ENCODE measurements at places on chromosomes 12 and 14.
A peak's percentile ranks its signal among the peaks of the same experiment; 100 is the strongest.

- no peak for DNase-seq
Measured at GRCh38 chr12:94308612-94309011, 151.1 kb downstream of the CEP83 start.

DNA sequence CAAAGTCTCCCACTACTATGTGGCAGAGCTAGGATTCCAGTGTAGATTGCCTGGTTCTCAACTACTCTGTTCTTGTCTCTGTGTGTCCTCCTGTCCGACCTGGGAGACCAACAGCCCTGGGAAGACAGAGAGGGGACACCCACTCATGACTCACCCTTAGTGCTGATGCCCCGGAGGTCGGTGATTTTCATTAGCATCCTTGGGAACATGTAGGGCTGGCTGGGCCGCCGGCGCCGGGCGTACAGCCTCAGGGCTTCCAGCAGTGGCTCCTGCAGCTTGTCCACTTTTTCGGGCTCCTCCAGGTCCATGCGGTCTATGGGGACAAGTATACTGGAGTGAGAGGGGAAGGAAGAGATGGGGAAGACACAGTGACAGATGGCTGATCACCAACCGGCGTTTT, 5.9 kb upstream of the ITGB7 start:
- no peak for DNase-seq

GRCh38 chr14:95197551-95197950, 40.2 kb upstream of the DICER1 start:
- no peak for DNase-seq

DNA sequence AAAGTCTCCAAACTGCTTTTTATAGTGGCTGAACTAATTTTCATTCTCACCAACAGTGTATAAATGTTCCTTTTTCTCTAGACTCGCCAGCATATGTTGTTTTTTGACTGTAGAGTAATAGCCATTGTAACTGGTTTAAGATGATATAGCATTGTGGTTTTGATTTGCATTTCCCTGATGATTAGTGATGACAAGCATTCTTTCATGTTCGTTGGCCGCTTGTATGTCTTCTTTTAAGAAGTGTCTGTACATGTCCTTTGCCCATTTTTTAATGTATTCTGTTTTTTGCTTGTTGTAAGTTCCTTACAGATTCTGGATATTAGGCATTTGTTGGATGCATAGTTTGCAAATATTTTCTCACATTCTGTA, 404.9 kb downstream of the FLRT2 start:
- no peak for DNase-seq

GRCh38 chr14:106605548-106606448, 1079.4 kb downstream of the TMEM121 start:
- peak; percentile 40 for DNase-seq

DNA sequence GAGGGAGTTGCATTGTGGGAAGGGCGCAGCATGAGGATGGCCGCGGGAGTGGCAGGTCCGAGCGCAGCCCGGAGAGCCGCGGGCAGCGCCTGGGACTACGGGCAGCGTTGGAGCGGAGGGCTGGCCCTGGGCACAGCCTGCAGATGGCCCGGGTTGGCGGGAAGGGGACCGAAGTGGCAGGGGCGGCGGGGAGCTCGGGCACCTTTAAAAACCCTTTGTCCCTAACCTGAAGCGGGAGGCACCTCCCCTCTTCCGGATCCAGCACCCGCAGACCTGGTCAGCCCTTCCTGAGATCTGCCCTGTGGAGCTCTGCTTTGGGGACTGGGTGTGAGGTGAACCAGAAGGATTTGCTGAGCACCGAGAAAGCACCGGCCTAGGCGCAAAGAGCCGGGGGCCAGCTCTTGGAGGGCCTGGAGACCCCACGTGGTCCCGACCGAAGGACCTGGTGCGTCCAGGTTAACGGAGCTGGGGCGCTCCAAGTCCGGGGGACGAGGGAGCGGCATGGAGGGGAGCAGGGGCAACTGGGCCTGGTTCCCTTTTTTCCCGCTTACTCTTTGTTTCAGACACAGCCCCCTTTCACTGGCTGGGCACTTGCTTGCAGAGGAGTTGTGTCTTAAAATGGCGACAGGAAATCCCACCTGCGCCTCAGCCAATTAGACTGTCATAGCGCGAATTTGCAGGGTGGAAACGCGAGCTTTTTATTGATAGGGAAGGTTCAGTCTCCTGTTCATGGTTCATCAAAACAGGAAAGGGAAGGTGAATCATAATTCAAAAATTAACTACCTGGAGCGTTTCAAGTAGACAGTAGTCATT, 792 bp upstream of the SLC38A1 start:
- no peak for DNase-seq

GRCh38 chr14:101111620-101112290, 208.2 kb upstream of the RTL1 start:
- DNase-seq, result peak; percentile 17

DNA sequence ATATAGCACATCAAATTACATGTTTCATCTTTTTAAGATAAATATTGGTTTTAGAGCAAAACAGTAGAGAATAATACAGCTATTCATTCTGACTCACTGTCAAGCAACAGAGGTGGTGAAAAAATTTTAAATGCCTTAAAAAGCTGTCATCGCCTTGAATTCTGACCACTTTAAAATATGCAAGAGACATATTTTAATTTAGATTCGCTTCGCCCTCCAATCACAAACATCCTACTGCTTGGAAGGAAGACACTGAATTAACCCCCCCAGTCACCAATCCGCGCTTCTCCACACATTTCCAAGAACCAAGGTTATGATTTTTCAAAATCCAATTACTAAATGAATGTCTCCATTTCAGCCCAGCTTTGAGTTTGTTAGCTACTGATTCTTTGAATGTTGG, 112.4 kb downstream of the TMEM132D start:
- no peak for DNase-seq

DNA sequence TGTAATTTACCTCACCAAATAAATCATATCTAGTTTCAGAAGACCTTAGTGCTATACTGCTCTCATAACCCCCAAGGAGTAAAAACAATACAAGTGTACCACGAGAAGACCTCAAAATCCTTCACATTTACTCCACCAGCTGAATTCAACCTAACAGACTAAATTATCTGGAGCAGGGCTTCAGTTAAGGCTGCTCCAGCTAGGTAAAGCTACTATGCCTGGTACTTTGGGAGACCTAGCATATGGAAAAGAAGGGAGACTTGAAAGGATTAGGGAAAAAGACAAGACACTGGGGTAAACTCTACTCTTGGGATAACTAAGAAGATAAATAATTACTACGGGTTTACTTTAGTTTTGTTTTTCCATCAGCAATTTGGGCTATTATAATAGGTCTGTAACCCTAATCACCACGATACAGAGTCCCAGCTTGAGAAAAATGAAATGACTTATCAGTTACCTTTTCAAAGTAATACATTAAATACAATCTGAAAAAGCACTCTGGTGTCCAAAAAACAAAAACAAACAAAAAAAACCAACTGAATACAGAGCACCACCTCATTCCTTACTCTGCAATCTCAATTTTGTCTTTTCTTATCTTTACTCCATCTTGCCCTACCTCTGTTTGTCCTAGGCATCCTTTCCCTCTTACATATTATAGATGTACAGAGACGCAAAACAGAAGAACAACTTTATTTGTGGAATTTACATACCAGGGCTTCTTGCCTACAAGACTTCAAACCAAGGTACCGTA, 2.1 kb downstream of the EML5 start:
- DNase-seq, result no peak

DNA sequence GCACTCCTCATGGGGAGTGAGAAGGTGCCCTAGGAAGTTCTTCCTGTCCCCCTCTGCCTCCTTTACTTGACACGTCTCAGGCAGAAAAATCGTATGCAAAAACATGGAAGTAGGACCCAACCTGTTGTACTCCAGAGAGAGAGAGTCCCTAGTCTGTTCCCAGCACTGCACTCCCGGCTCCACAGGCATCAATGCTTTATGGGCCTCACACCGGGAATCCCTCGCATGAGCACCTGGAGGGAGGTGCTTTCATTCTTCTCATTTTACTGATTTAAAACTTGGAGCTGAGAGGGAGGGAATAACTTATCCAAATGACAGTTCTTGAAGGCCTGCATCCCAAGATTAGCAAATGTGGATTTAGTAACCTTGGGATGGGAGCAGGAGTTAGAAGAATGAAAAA, 1101.4 kb downstream of the BCL11B start:
- no peak for DNase-seq

DNA sequence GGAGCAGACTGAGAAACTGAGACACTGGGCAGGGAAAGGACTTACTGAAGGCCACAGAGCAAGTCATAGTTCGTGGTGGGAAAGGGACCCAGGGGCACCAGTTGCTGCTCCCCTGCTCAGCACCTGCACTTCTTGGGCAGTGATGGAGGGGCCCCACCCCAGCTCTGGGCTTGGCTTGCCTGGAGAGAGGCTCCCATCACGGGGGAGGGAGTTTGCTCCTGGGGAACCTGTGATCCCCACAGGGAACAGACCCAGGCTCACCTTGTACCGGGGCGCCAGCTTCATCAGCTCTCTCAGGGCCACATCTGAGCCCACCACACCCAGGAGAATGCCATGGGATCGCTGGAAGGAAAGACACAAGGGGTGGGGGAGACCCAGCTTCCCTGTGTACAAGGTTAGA, 39.8 kb downstream of the CACNA2D4 start:
- peak; percentile 19 for DNase-seq

GRCh38 chr12:112809684-112810083, 18.1 kb downstream of the RPH3A start:
- no peak for DNase-seq

DNA sequence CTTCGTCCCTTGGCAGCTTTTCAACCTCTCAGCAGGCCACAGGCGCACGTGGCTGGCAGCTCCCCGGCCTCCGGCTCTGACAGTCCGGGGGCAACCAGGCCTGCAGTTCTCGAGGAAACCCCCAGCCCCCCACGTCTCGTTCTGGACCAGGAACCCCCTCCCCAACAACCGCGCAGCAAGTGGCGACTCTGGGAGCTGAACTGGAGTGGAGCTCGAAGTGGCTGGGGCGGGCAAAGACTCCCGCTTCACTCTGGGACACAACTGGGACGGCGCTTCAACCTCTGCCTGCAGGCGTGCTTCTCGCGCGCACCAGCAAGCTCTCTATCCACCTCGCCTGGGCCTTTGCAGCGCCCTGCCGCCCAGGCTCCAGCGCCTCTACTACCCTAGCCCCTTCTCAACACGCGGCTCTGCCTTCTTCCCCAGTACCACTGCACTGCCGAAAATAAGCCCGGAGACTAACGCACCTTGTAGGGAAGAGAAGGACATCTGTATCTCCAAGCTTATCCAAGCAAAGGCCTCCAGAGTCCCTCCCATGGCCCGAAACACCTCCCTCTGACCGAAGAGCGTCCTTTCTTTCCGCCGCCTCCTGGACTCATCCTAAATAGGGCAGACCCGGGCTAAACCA, 2.4 kb upstream of the NKX2-1 start:
- peak; percentile 31 for DNase-seq

GRCh38 chr12:30364822-30365221, 330.8 kb downstream of the IPO8 start:
- DNase-seq, result no peak

GRCh38 chr12:53749986-53750811, 1.6 kb downstream of the CISTR start:
- no peak for DNase-seq

GRCh38 chr12:68067762-68068376, 78.6 kb downstream of the IFNG-AS1 start:
- DNase-seq, result peak; percentile 30

DNA sequence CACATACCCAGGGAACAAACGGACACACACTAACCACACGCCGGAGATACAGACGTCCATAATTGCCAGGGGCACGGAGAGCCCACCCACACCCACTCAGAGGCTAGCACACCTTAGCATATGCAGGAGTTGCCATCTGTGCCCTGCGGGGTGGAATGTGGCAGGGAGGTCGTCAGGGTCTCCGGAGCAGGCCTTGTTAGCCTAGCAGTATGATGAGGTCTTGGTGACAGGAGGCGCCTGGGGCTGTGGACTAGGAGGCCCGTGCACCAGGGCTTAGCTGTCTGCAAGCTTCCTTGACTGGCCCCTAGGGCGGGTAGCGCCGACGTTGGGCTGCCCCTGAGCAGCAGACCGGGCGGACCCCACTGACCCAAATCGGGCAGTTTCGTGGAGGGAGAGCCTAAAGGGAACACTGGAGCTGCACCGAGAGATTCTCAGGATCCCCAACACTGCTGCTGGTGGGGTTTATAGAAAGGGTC, 10.0 kb downstream of the STAC3 start:
- DNase-seq, result no peak

DNA sequence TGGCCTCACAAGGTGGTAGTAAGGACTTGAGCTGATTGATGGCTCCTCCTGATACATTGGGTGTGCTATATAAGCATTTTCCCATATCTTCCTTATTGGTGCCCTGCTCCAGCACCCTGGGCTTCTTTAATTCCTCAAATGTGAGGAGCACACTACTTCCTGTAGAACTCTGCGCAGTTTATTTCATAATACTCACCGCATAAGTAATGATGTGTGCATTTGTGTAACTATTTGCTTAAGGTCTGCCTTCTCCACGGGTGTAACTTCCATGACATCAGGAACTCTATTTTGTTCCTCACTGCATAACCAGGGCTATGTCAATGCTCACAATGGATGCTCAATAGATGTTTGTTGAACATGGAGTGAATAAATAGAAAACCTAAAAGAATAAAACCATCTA, 392.2 kb downstream of the SEC23A start:
- no peak for DNase-seq

- no peak for DNase-seq
Measured at GRCh38 chr12:27828196-27828595, 48.2 kb upstream of the MANSC4 start.

- peak; percentile 28 for DNase-seq
Measured at GRCh38 chr12:113242026-113242418, 20.8 kb downstream of the TPCN1 start.

GRCh38 chr12:91513313-91513712, 330.7 kb upstream of the DCN start:
- no peak for DNase-seq

GRCh38 chr14:104041430-104042104, 43.9 kb upstream of the ASPG start:
- no peak for DNase-seq

DNA sequence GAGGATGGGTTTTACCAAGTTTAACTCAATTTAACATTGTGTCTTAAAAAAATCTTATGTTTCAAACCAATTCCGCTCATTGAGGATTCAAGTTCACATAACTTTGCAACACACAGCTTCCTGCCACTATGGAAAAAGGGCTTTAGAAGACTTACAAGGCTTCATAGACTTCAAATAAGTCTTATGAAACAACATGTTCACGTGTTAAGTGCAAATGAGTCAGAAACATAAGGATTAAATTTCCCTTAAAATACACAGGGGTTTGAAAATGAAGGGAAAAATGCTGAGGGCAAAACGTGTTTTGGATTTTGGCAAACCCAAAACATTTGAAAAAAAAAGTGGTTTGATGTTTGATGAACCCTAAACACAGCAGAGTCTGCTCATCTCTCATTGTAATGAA, 364.8 kb downstream of the BMP4 start:
- no peak for DNase-seq

DNA sequence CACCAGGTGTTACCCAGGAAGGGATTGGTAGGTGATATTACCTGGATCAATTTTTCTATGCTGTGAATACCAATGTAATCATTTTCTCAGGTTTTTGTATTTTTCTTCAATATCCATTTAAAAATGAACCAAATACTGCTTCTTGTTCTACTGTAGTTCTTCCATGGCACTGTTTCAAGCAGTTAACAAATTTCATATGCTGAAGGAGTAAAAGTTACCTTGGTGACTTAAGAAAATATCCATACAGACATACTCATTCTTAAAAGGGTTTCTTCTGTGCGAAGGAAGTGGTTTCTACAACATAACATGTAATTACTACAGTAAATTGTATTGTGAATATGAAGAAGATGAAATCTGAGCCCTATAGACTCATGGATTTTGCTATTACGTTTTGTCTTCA, 222.5 kb downstream of the TMEM117 start:
- DNase-seq, result no peak
